ENCODE measurements at places on chromosomes 5 and 9. TPM values are rescaled to one million over a fixed set of nuclear protein-coding genes. Genes with fewer than 3 reads are reported as not detected.

GRCh38 chr5:53333160-53333559 lies 147.3 kb upstream of the FST start:
- no peaks in the 10 kb centered on the region for H3K36me3 ChIP-seq
- no peaks in the 10 kb centered on the region for H3K27me3 ChIP-seq
- no peak for DNase-seq
- H3K4me3 ChIP-seq = no peak overlapping the region
- H3K4me1 ChIP-seq = no peaks in the 10 kb centered on the region

GRCh38 chr9:15277400-15278090 lies 29.5 kb downstream of the TTC39B start:
- H3K4me3 ChIP-seq = no peak overlapping the region
- no peaks in the 10 kb centered on the region for H3K36me3 ChIP-seq
- no peak for DNase-seq
- H3K4me1 ChIP-seq = peaks cover 10% of the 10 kb centered on the region
- H3K27ac ChIP-seq = no peak overlapping the region

- no peaks in the 10 kb centered on the region for H3K4me1 ChIP-seq
- H3K4me3 ChIP-seq = no peak overlapping the region
- H3K36me3 ChIP-seq = no peaks in the 10 kb centered on the region
- H3K27me3 ChIP-seq = no peaks in the 10 kb centered on the region
- H3K27ac ChIP-seq = no peak overlapping the region
Observed at GRCh38 chr9:14524873-14525515, 168.2 kb downstream of the ZDHHC21 start.

GRCh38 chr9:135001526-135001925 lies 83.8 kb upstream of the FCN1 start:
- no peak for DNase-seq
- no peaks in the 10 kb centered on the region for H3K27me3 ChIP-seq
- no peaks in the 10 kb centered on the region for H3K4me1 ChIP-seq
- no peak overlapping the region for H3K27ac ChIP-seq
- no peak overlapping the region for H3K4me3 ChIP-seq

GRCh38 chr9:93496285-93496684 lies 42.9 kb upstream of the FAM120AOS start:
- H3K27ac ChIP-seq = no peak overlapping the region
- no peaks in the 10 kb centered on the region for H3K27me3 ChIP-seq
- peaks cover 9% of the 10 kb centered on the region for H3K4me1 ChIP-seq
- H3K36me3 ChIP-seq = peaks cover 67% of the 10 kb centered on the region
- DNase-seq = no peak

- H3K4me3 ChIP-seq = no peak overlapping the region
- H3K27me3 ChIP-seq = no peaks in the 10 kb centered on the region
- no peaks in the 10 kb centered on the region for H3K4me1 ChIP-seq
- DNase-seq = no peak
- no peak overlapping the region for H3K27ac ChIP-seq
Observed at GRCh38 chr5:29157975-29158374, 2035.5 kb upstream of the CDH6 start.

- H3K4me3 ChIP-seq = no peak overlapping the region
- no peaks in the 10 kb centered on the region for H3K4me1 ChIP-seq
- no peak for DNase-seq
Observed at GRCh38 chr5:113678202-113678601, 164.7 kb downstream of the YTHDC2 start.

- H3K27ac ChIP-seq = no peak overlapping the region
- H3K27me3 ChIP-seq = no peaks in the 10 kb centered on the region
- DNase-seq = no peak
- H3K36me3 ChIP-seq = no peaks in the 10 kb centered on the region
- no peak overlapping the region for H3K4me3 ChIP-seq
Observed at GRCh38 chr9:32393911-32394310, 9.5 kb downstream of the ACO1 start.

DNA sequence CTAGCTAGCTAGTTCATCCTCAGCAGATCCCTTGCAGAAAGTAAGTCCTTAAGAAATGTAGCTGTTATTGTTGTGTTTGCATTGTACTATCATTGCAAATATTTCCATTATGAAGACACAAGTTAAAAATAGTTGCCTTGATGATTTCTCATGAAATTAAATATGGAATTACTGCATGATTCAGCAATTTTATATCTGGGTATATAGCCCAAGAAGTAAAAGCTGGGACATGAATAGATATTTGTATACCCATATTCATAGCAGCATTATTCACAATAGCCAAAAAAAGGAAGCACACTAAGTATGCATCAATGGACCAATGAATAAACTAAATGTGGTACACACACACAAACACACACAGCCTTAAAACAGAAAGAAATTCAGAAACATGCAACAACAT lies 6.8 kb downstream of the IFNB1 start:
- DNase-seq = no peak
- no peak overlapping the region for H3K27ac ChIP-seq
- H3K27me3 ChIP-seq = no peaks in the 10 kb centered on the region
- no peak overlapping the region for H3K4me3 ChIP-seq
- no peaks in the 10 kb centered on the region for H3K36me3 ChIP-seq
- H3K4me1 ChIP-seq = peaks cover 5% of the 10 kb centered on the region

DNA sequence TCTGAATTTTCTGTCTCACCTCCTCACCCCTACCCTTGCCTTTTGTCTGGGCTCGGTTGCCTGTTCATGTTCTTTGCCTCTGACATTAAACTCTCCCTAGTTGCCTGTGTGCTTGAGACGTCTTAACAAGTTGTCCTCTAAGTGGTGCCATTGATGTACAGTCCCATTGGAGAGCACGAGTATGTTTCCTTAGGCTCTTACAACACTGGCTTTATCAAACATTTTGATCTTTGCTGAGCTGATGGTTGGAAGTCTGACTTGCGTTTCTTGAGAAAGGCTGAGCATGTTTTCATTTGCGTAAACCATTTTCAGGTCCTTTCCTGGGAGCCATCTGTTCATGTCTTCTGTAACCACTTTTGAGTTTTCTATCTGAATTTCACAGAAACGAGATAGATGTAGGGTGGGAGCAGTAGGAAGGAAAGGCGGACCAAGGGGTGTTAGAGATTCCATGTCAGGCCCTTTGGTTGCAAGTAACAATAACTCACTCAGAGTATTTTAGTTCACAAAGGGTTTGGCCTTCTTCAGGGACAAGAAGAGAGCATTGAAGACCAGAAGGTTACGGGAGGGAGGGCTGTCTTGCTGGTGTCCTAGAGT lies 35.4 kb downstream of the OTULIN start:
- no peaks in the 10 kb centered on the region for H3K27me3 ChIP-seq
- no peak for DNase-seq
- H3K4me1 ChIP-seq = peaks cover 5% of the 10 kb centered on the region
- peaks cover 68% of the 10 kb centered on the region for H3K36me3 ChIP-seq

- DNase-seq = no peak
- H3K36me3 ChIP-seq = peaks cover 27% of the 10 kb centered on the region
- H3K27me3 ChIP-seq = no peaks in the 10 kb centered on the region
- H3K4me1 ChIP-seq = peaks cover 28% of the 10 kb centered on the region
Observed at GRCh38 chr9:19381656-19382055, 1.6 kb upstream of the RPS6 start.

DNA sequence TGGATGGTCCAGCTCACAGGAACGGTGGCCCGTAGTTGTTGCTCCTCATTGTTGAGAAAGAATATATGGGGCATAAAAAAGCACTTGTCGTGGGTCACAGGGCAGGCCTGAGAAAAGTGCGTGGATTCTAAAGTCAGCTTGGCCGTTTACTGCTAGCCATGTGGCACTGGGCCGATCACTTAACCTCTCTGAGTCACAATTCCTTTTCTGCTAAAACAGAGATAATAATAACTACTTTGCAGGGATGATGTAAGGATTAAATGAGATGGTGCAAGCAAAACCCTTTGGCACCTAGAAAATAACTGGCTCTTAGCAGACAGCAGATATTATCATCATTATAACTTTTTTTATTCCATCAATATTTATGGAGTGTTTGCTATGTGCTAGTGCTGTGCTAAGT lies 579.7 kb downstream of the CCDC171 start:
- H3K27me3 ChIP-seq = no peaks in the 10 kb centered on the region
- H3K36me3 ChIP-seq = no peaks in the 10 kb centered on the region
- H3K4me1 ChIP-seq = no peaks in the 10 kb centered on the region
- H3K4me3 ChIP-seq = no peak overlapping the region
- no peak overlapping the region for H3K27ac ChIP-seq
- no peak for DNase-seq

- H3K27me3 ChIP-seq = no peaks in the 10 kb centered on the region
- no peak overlapping the region for H3K4me3 ChIP-seq
- peak overlapping the region; percentile 49 for H3K27ac ChIP-seq
- no peaks in the 10 kb centered on the region for H3K4me1 ChIP-seq
Observed at GRCh38 chr5:157484768-157485167, 24.8 kb downstream of the NIPAL4 start.

DNA sequence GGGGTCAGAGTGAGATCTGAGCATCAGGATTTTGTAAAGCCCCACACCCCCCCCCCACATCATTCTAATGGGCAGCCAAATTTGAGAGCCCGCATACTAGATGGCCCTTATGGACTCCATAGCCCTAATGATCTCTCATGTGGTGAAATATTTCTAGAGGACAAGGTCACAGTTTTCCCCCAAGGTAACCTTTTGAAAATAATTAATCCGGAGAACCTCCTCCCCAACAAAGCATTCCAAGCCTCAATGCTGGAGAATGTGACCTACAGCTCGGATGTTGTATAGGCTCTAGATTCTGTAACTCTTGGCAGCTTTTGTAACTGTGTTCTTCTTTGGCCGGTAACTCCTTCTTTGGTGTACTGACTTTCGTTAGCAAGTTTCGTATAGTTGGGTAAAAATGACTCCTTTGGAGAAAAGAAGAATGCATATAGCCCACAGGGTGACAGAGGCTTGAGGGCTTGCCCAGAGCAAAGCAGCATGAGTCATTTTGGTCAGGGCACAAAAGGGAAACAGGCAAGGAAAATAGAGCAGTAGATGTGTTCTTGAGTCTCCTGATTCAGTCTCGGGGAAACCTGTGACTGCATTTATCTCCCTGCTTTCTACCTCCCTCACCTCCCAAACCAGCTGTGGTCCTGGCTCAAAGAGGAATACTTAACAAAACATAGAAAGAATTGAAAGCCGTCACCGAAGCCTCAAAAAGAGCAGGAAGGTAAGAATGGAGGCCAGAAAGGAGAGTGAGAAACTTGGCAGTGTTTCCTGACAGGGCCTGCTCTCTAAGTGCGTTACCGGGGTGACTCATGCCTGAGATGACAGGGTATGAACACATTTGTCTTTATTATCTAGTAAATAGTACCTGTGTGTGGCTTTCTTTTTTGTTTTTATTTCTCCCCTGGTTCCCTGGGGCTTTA lies 6.6 kb upstream of the XPA start:
- no peak overlapping the region for H3K4me3 ChIP-seq
- no peaks in the 10 kb centered on the region for H3K4me1 ChIP-seq
- H3K36me3 ChIP-seq = no peaks in the 10 kb centered on the region
- no peak overlapping the region for H3K27ac ChIP-seq

DNA sequence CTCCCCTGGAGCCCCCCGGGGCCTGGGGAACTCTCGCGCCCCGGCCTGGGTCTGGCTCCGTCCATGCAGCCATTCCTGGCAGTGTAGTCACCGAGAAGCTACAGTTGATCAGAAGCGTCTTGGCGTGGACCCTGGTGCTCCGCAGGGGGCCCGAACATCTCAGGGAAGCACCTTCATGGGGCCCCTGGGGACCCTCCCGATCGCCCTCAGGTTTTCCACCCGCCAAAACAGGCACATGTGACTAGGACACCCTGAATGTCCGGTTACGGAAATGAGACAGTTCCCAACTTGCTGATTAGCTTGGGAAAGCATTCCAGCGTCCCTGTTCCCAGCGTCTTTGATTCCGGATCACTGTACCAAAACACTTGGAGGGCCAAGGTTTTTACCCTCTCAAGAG lies 472 bp downstream of the FBXO4 start:
- no peak for DNase-seq
- H3K4me1 ChIP-seq = peaks cover 14% of the 10 kb centered on the region
- peak overlapping the region; percentile 95 for H3K27ac ChIP-seq
- H3K36me3 ChIP-seq = peaks cover 16% of the 10 kb centered on the region

DNA sequence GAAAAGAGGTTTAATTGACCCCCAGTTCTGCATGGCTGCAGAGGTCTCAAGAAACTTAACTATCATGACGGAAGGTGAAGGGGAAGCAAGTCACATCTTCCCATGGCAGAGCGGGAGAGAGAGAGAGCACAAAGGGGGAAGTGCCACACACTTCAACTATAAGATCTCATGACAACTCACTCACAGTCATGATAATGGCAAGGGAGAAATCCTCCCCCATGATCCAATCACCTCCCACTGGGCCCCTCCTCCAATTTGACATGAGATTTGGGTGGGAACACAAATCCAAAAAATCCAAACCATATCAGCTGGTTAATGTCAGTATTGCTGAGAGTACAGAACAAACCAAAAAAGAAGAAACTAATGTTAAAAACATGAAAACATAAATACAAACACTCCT lies 120.2 kb downstream of the STARD4 start:
- no peak overlapping the region for H3K4me3 ChIP-seq
- no peaks in the 10 kb centered on the region for H3K36me3 ChIP-seq
- no peaks in the 10 kb centered on the region for H3K4me1 ChIP-seq
- no peak overlapping the region for H3K27ac ChIP-seq
- H3K27me3 ChIP-seq = no peaks in the 10 kb centered on the region

DNA sequence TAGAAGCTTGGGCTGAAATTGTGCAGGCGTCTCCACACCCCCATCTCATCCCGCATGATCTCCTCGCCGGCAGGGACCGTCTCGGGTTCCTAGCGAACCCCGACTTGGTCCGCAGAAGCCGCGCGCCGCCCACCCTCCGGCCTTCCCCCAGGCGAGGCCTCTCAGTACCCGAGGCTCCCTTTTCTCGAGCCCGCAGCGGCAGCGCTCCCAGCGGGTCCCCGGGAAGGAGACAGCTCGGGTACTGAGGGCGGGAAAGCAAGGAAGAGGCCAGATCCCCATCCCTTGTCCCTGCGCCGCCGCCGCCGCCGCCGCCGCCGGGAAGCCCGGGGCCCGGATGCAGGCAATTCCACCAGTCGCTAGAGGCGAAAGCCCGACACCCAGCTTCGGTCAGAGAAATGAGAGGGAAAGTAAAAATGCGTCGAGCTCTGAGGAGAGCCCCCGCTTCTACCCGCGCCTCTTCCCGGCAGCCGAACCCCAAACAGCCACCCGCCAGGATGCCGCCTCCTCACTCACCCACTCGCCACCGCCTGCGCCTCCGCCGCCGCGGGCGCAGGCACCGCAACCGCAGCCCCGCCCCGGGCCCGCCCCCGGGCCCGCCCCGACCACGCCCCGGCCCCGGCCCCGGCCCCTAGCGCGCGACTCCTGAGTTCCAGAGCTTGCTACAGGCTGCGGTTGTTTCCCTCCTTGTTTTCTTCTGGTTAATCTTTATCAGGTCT lies at the start of gene C9orf72:
Gene C9orf72, minus strand, starts transcription at position 564 of the 716 bp plus-strand sequence. CDS start 6,361 bp downstream, outside the sequence.
- no peaks in the 10 kb centered on the region for H3K36me3 ChIP-seq
- H3K4me3 ChIP-seq = peak within 1 kb of the TSS; percentile 78
- H3K27me3 ChIP-seq = no peaks in the 10 kb centered on the region
- H3K27ac ChIP-seq = peak within 1 kb of the TSS; percentile 98

C1QTNF3 gene
- total RNA-seq = 6.7 TPM

C5orf52 gene
- total RNA-seq = not detected

NDFIP1 gene
- 70.5 TPM for total RNA-seq

TMEM252 gene
- total RNA-seq = 0.30 TPM

DOCK8 gene
- 112 TPM for total RNA-seq

TNC gene
- total RNA-seq = 18.5 TPM

NKD2 gene
- total RNA-seq = 24.1 TPM

VCAN gene
- total RNA-seq = 133 TPM

IL12B gene
- not detected for total RNA-seq

ELOVL7 gene
- 5.8 TPM for total RNA-seq
